Thoracic aorta (tissue), 2 donors: ENCODE measurements at places on chromosomes 7 and 10. TPM values are rescaled to one million over a fixed set of nuclear protein-coding genes. Genes with fewer than 3 reads are reported as not detected.

DNA sequence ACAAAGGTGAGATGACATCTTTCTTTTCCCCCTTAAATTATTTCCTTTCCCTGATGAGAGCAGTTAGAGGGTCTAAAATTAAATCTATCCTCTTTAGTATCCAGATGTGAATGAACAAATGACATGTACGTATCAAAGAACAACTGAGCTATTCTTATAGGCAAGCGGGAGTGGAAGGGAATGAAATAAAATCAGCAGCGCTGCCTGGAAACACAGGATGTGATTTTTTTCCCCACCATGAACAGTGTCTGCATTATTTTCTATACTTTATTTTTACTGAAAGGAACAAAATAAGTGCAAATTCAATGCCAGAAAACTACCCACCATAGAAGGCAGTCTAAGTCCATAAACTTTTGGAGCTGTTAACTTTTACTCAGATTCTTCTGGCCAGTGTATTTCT lies 40.6 kb downstream of the SLC26A4 start:
- no peak for DNase-seq
- H3K27me3 ChIP-seq: no peaks in the 10 kb centered on the region
- H3K4me3 ChIP-seq: no peak overlapping the region
- no peak overlapping the region for H3K27ac ChIP-seq
- H3K4me1 ChIP-seq: no peaks in the 10 kb centered on the region
- no peaks in the 10 kb centered on the region for H3K36me3 ChIP-seq

GRCh38 chr7:151077705-151078232 lies 2.8 kb downstream of the FASTK start:
- no peak overlapping the region for H3K4me3 ChIP-seq
- H3K36me3 ChIP-seq: peaks cover 28% of the 10 kb centered on the region
- H3K27me3 ChIP-seq: no peaks in the 10 kb centered on the region
- H3K4me1 ChIP-seq: peaks cover 39% of the 10 kb centered on the region

- H3K4me1 ChIP-seq: no peaks in the 10 kb centered on the region
- H3K27ac ChIP-seq: no peak overlapping the region
- no peak overlapping the region for H3K4me3 ChIP-seq
These were observed 91.3 kb downstream of the IMMP2L start for GRCh38 chr7:111470998-111471397.

DNA sequence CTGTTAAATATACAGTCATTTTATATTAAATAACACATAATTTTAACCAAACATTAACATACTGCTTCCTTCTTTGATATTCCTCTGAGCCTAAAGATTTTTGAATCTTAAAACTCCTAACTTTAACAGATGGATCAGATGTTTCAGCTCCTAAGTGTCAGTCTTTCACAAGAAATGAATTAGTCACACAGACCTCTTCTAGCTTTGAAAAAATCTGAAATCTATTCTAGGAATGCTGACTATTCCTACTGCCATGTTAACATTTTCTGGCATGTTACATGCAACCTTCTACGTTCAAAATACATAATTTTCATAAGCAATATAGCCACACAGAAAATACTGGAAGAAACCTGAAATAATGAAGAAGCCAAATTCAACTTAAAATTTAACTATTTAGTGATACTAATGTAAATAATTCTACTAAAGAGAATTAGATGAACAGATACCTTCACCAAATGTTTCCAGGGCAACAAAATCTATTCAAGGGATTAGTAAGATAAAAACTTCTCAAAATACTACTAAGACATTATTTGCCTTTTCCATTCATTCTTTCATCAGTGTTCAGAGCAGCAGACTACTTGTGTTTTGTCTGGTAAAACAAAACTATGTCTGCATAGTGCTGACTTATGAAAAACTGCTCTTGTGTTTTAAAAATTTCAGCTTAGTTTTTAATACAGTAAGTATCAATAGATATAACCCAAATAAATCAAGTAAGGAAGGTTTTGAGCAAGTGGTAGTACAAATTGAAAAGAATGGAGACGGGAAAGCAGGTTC lies 9.2 kb downstream of the JMJD1C start:
- no peak overlapping the region for H3K4me3 ChIP-seq
- H3K27me3 ChIP-seq: no peaks in the 10 kb centered on the region
- peaks cover 21% of the 10 kb centered on the region for H3K4me1 ChIP-seq

- DNase-seq: peak; percentile 52
- peaks cover 40% of the 10 kb centered on the region for H3K4me1 ChIP-seq
- peak overlapping the region; percentile 74 for H3K4me3 ChIP-seq
- no peaks in the 10 kb centered on the region for H3K36me3 ChIP-seq
- peak overlapping the region; percentile 83 for H3K27ac ChIP-seq
These were observed 26.5 kb downstream of the GTF2IRD1 start for GRCh38 chr7:74479961-74480829.

DNA sequence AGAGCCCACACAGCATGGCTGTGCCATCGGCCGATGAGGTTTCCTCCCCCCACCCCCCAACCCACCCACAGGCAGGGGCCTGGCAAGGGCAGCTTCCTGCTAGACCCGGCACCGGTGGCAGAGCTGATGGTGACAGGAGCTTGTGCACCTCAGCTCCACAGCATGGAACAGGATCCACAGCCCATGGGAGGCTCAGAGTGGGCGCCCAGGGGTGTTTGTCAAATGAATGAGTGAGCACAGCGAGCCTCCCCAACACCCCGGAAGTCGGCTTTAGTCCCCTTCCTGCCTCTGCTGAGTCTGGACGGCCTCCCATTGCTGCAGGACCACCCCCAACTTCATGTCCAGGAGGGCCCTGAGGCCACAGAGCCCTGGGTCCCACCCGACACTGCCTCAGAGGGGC lies 68.9 kb downstream of the PDGFA start:
- H3K4me3 ChIP-seq: no peak overlapping the region
- H3K36me3 ChIP-seq: no peaks in the 10 kb centered on the region
- peaks cover 27% of the 10 kb centered on the region for H3K4me1 ChIP-seq
- no peak overlapping the region for H3K27ac ChIP-seq

DNA sequence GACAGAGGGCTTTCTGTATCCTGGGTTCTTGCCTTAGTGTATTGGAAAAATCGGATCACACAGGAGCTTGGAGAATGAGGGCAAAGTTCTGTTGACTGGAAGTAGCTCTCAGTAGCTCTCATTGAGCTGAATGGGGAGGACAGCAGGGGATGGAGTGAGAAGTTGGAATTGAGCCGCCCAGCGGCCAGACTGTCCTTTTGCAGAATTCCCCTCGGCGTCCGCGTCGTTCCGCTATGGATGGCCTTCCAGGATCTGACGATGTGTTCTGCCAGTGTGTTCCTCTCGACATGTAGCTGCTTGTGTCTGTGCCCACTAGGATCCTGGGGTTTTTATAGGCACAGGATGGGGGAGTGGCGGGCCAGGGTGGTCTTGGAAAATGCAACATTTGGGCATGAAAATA lies 351.8 kb upstream of the SEMA3A start:
- no peaks in the 10 kb centered on the region for H3K27me3 ChIP-seq
- H3K27ac ChIP-seq: no peak overlapping the region
- no peak for DNase-seq
- H3K4me1 ChIP-seq: no peaks in the 10 kb centered on the region

DNA sequence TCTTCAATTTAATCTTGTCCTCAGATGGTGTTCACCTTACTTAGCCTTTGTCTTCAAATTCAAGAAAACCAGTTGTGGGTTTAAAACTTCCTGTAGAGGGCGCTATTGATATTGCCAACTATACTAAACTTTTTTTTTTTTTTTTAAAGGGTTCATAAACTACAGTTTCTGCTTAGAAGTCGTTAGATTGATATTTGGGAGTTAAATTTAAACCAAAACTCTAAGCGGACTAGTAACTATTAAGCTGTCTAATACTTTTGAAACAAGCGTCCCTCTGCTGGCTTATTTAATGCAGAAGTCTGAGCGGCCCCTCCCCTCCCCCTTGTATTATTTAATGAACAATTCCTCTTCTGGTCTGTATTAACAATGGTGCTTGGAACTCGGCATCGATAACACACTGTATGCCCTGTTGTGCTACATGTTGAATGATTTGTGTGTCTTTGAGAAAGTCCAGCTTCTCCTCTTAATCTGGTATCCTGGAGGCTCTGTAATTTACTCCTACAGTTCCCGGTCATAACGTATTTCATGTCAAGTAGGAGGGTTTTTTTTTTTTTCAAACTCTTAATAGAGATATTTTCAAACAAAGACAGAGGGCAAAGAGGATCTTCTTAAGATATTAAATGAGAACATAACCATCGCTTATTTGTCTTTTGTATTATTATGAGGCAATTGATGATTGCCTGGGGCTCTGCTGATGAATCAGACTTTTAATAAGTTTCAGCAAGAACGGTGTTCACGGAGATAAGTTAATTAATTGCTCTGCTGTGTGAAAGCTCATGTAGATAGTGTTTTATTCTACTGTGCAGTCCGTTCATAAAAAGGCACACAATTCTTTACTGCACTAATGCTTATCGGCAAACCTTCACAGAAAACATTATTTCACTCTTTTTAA lies 22.6 kb upstream of the CREB5 start:
- H3K27ac ChIP-seq: no peak overlapping the region
- H3K36me3 ChIP-seq: no peaks in the 10 kb centered on the region
- peaks cover 9% of the 10 kb centered on the region for H3K4me1 ChIP-seq
- H3K27me3 ChIP-seq: no peaks in the 10 kb centered on the region

DNA sequence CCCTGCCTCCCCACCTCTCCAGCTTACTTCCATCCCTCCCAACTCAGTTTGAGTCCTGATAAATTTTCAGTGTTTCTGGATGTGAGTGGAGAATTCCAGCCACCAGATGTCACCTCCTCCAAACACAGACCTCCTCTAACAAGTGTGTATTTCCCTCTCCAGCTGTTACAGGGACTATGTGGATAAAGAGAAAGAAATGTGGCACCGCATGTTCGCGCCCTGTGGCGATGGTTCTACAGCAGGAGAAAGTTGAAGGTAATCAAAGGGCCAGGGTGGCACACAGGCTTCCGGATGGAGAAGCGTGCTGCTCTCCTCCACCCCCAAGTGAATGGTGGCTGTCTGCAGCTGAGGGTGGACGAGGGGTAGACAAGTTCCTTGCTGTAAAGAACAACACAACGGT lies 14.7 kb downstream of the FKBP6 start:
- no peak overlapping the region for H3K27ac ChIP-seq
- no peaks in the 10 kb centered on the region for H3K27me3 ChIP-seq
- DNase-seq: no peak
- H3K4me1 ChIP-seq: peaks cover 13% of the 10 kb centered on the region

DNA sequence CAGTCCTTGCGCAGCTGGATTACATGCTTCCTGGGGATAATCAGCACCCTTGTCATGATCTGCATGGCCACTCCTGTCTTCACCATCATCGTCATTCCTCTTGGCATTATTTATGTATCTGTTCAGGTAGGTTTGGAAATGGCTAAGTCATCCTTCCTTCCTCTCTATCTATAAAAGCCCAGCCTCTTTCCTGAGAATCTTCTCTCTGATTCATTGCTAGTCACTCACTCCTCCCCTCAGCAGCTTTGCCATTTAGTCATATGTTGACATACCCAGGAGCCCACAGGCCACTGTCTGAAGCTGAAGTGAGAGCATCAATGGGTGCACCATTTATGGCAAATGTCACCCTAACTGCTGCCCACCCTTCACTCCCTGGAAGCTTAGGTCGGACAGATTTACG lies 52.0 kb downstream of the ABCC2 start:
- H3K4me1 ChIP-seq: no peaks in the 10 kb centered on the region
- no peak for DNase-seq
- H3K27me3 ChIP-seq: no peaks in the 10 kb centered on the region
- no peaks in the 10 kb centered on the region for H3K36me3 ChIP-seq

GRCh38 chr10:42975005-42975493 lies 101.8 kb upstream of the RET start:
- no peaks in the 10 kb centered on the region for H3K4me1 ChIP-seq
- DNase-seq: no peak
- H3K27ac ChIP-seq: no peak overlapping the region
- H3K4me3 ChIP-seq: no peak overlapping the region
- H3K27me3 ChIP-seq: no peaks in the 10 kb centered on the region
- H3K36me3 ChIP-seq: no peaks in the 10 kb centered on the region

GRCh38 chr7:28749638-28750037 lies 208.5 kb downstream of the TRIL start:
- DNase-seq: no peak
- H3K27ac ChIP-seq: no peak overlapping the region
- no peak overlapping the region for H3K4me3 ChIP-seq
- no peaks in the 10 kb centered on the region for H3K27me3 ChIP-seq

DNA sequence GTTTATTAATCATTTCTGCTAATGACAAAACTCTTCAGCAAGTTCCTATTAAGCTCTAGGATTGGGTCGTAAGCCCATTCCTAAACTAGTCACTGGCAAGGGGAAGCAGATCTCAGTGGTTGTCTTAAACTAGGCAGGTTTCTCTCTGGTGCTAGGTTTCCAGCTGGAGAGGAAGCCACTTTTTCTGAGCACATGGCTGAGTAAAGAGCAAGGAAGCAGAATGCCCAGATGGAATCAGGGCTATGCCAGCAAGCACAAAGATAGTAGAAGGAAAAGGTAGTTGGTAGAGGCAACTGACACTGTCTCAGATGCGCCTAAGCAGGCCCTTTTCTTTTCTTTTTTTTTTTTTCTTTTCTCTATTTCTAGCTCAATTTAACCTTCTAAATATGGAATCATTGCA lies 224.9 kb downstream of the EXOC4 start:
- no peak for DNase-seq
- H3K4me1 ChIP-seq: no peaks in the 10 kb centered on the region
- H3K36me3 ChIP-seq: peaks cover 5% of the 10 kb centered on the region
- no peaks in the 10 kb centered on the region for H3K27me3 ChIP-seq

GRCh38 chr7:37048674-37049073 lies 324.4 kb upstream of the AOAH start:
- H3K4me1 ChIP-seq: peaks cover 6% of the 10 kb centered on the region
- no peaks in the 10 kb centered on the region for H3K36me3 ChIP-seq
- DNase-seq: no peak
- H3K4me3 ChIP-seq: no peak overlapping the region

GRCh38 chr7:28984631-28985030 lies 26.5 kb upstream of the TRIL start:
- no peak overlapping the region for H3K27ac ChIP-seq
- H3K36me3 ChIP-seq: no peaks in the 10 kb centered on the region
- no peaks in the 10 kb centered on the region for H3K27me3 ChIP-seq
- DNase-seq: no peak
- H3K4me1 ChIP-seq: peaks cover 4% of the 10 kb centered on the region
- H3K4me3 ChIP-seq: no peak overlapping the region

The SFRP4 gene
- 81.6 TPM for total RNA-seq

The HOXA2 gene
- 4.6 TPM for total RNA-seq

The RASA4B gene
- 21.9 TPM for total RNA-seq

The LEP gene
- not detected for total RNA-seq

The AFAP1L2 gene
- total RNA-seq: 13.3 TPM

The PNLIPRP3 gene
- total RNA-seq: not detected

The GBX1 gene
- total RNA-seq: not detected

The GIMAP1 gene
- total RNA-seq: 4.2 TPM

The MMD2 gene
- not detected for total RNA-seq

The CNPY1 gene
- not detected for total RNA-seq

The OR2A7 gene
- 0.95 TPM for total RNA-seq

The DEPP1 gene
- 661 TPM for total RNA-seq
